ENCODE measurements at places on chromosomes 13 and 19.

- no peak for DNase-seq
Measured at GRCh38 chr19:10655457-10656312, 1.5 kb downstream of the ILF3 start.

- DNase-seq: no peak
Measured at GRCh38 chr19:18227781-18228271, 1.6 kb upstream of the PDE4C start.

DNA sequence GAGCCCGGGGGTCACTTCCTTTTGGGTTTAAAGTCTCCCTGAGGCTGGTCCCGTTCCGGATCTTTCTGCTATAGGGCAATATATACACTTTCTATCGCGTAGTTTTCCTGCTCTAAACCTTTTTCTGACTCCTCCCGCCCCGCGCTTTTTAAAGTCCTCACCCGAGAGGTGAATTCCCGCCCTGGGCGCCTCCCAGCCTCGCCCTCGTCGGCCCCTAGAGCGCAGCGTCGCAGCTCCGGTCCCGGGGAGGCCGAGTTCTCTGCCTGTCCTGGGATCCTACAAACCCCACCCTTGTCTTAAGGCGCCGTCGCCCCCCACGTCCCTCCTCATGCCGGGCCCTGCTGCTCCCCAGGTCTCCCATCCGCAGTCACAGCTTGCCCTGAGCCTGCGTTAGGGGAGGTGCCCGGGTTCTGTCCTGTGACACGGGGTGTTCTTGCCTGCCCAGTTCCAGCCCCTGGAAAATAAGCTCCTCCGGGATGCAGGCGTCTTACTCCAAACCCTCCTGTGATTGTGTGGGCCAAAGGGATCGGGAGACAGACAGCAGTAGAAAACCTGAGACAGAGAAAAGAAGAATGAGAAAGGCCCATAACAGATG, 491 bp downstream of the ZNF525 start:
- no peak for DNase-seq

GRCh38 chr13:73849292-73849691, 284.9 kb downstream of the KLF12 start:
- no peak for DNase-seq

GRCh38 chr19:33750587-33751435, 45.9 kb upstream of the KCTD15 start:
- no peak for DNase-seq

- no peak for DNase-seq
Measured at GRCh38 chr13:94829837-94830365, 117.6 kb upstream of the SOX21 start.

GRCh38 chr19:8484331-8484894, 18.0 kb downstream of the PRAM1 start:
- DNase-seq: no peak

GRCh38 chr19:44746946-44747738, 1.4 kb upstream of the BCL3 start:
- DNase-seq: peak; percentile 88

- DNase-seq: no peak
Measured at GRCh38 chr19:56839652-56840450, 675 bp downstream of the PEG3 start.

GRCh38 chr13:89568276-89568675, 1779.2 kb upstream of the MIR17HG start:
- no peak for DNase-seq

DNA sequence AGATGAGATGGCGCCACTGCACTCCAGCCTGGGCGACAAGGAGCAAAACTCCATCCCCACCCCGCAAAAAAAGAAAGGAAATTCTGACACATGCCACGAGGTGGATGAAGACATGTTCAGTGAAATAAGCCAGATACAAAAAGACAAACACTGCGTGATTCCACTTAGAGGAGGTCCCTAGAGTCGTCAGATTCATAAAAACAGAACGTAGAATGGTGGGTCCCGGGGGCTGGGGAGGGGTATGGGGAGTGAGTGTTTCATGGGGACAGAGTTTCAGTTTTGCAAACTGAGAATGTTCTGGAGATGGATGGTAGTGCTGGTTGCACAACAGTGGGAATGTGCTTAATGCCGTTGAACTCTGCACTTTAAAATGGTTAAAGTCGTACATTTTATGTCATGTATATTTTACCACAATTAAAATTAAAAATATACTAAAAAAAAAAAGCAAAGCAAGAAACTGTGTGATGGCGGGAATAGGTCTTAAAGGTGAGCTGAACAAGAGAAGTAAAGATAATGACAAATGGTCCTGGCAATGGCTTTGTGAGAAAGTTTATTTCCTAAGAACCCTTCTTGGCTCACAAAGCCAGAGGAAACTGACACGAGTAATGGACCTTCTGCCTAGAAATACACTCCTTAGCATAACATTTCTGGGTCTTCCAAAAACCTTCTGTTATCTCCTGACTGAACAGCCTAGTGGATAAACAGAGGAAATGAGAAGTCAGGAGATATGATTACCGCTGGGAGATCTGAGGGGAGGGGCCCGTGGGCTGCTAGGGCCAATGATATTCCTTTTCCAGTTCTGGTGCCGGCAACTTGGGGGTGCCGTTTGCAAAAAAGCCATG, 4.2 kb upstream of the SPC24 start:
- no peak for DNase-seq

- no peak for DNase-seq
Measured at GRCh38 chr19:35512831-35513627, 420 bp downstream of the DMKN start.

DNA sequence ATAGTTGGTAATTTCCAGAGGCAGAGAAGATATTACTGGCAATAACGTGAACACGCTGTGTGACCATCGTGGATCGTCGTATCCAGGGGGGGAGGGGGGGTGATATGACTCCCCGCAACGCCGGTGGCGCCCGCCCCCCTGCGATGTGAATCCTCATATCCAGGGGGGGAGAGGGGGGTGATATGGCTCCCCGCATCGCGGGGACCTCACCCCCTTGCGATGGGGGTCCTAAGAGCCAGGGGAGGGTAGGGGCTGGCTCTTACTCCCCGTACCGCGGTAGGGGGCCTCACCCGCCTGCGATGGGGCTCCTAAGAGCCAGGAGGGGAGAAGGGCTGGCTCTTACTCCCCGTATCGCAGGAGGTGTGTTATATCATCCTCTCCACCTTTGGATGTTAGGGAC, 31.3 kb upstream of the RGCC start:
- DNase-seq: no peak

- DNase-seq: no peak
Measured at GRCh38 chr19:23762548-23762883, 3.8 kb upstream of the ZNF681 start.

DNA sequence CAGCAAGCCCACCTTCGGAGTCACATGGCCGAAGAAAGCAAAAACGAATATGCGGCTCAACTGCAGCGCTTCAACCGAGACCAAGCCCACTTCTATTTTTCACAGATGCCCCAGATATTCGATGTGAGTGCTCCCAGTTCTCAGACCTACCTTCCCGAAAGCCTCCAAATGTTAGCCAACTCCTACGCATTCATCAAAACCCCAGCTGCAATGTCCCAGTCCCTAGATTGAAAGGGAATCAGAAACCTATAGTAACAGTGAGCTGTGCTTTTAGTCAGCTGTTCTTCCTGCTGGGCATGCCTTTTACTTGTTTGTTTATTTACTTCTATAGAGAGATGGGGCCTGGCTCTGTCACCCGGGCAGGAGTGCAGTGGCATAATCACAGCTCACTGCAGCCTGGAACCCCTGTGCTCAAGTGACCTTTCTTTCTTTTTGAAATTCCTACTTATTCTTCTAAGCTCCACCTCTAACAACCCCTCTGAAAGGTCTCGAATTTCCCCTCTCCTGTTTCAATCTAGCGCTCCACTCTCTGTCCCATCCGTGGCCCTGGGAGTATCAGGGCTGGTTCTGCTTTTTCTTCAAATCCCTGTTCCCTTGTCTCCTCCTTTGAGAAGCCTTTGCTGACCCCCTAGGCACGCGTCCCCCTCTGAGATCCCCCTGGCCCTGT, 4.4 kb downstream of the TRIP10 start:
- DNase-seq: no peak

DNA sequence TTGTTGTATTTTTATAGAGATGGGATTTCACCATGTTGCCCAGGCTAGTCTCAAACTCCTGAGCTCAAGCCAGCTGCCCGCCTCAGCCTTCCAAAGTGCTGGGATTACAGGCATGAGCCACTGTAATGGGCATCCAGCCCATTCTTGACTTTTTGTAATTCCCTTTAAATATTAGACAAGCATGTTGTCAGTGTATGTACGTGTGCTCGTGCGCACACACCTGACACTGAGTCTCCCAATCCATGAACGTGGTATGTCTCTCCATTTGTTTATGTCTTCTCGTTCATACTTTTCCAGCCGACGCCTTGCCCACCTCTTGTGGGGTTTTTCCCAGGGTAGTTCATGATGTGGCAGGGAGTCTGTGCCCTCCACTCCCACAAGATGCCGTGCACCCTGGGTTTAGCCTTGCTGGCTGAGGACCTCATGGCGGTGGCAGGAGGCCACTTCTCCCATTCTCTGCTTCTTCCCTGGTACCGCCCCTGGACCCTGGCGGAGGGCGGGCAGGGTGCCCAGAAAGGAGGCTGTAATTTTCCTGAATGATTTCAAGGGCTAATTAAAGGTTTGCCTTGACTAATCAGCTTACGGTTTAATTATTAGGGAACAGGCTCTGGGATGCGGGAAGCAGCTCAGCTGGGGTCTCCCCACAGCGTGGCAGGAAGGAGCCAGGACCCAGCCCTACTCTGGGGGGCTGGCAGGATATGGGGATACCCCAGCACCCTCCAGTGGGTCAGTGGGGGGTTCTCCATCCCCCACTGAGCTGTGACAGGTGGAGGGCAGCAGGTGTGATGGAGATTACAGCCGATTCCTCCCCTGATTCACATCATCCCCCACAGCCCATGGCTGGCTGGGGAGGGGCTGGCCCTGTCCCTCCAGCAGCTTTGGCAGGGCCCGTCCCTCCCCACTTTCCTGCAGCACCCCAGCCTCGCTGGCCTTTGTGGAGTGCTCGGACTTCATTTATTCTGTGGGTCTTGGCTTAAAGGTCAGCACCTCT, 12.9 kb downstream of the PAK4 start:
- no peak for DNase-seq

DNA sequence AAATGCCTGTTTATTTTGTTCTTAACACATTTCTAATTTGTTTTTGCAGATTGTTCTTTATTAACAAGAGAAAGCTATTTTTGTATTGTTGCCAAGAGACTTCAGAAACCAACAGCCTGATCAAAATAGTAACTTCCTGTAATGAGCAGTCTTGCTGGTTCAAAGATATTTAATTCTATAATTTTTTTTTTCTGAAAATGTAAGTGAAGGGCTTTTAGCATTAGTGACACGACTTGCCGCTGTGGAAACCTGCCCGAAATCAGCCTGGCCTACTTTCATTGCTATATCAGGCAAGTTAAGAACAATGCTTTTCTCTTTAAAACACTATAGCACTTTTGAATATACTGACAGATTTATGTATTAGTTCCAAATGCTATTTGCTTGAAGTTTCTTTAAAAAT, 374.3 kb downstream of the EFNB2 start:
- no peak for DNase-seq

GRCh38 chr13:93270769-93271742, 44.4 kb downstream of the GPC6 start:
- DNase-seq: no peak

- no peak for DNase-seq
Measured at GRCh38 chr19:9945319-9945966, 9.1 kb upstream of the OLFM2 start.

GRCh38 chr19:1860821-1861598, 2.4 kb downstream of the KLF16 start:
- DNase-seq: no peak

- no peak for DNase-seq
Measured at GRCh38 chr13:98541701-98542203, 35.2 kb downstream of the STK24 start.

- no peak for DNase-seq
Measured at GRCh38 chr13:94712812-94713560, 641 bp upstream of the SOX21 start.

GRCh38 chr13:33152389-33152788, 133.2 kb downstream of the STARD13 start:
- no peak for DNase-seq

- DNase-seq: no peak
Measured at GRCh38 chr19:33458807-33459206, 62.8 kb downstream of the PEPD start.
